ENCODE measurements at places on chromosomes 16 and 17.
A peak's percentile ranks its signal among the peaks of the same experiment; 100 is the strongest.

DNA sequence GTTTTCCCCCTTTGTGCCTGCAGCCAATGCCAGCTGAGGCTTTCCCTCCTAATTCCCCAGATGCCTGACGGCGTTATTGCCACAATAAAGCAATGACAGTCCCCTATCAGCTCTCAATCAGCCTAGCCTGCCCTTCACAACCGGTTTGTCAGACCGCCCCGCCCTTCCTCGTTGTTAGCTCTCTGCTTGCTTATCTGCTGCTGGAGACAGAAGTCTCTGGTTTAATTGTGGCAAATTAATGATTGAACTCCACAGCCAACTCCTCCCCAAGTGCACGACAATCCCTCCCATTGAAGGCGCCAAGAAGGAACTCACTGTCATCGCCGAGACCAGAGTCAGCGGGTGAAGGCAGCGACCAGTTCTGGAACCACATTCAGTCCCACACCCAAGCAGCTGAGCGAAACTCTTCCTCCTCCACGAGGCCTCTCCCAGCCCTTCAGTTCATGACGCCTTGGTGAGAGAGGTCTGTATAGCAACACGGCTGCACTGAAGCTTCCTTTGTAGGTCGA, 474.4 kb downstream of the SLC39A11 start:
- DNase-seq, result no peak

DNA sequence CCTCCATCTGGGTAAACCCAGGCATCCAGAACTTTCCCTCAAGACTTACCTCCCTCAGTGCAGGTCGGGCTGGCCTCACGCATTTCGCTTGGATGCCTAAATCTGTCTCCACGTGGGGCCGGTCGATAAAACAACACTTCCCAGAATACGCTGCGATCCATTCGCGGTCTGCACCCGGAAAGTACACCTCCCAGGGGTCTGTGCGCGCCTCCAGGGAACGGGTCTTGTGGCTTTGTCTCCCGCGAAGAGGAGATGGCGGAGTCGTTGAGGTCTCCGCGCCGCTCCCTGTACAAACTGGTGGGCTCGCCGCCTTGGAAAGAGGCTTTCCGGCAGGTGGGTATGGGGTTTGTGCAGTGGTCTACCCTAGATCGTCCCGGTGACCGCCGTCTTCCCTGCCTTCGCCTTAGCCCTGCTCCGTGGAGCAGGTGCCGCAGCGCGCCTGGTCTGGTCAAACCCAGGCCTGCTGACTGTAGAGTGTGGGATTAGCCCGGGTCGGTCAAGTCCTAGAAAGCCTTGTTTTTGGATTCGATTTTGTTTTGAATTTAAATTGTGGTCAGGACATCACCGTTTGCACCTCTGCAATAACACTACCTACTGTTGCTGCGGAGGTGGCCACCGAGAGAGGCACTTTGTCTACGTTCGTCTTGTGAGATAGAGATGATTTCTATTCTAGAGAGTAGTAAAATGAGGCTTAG, at the start of gene RPAIN:
TSS of gene RPAIN (plus strand) at position 224 of the 695 bp plus-strand sequence. CDS start at position 253, 29 bp downstream.
- DNase-seq, result peak; percentile 92

DNA sequence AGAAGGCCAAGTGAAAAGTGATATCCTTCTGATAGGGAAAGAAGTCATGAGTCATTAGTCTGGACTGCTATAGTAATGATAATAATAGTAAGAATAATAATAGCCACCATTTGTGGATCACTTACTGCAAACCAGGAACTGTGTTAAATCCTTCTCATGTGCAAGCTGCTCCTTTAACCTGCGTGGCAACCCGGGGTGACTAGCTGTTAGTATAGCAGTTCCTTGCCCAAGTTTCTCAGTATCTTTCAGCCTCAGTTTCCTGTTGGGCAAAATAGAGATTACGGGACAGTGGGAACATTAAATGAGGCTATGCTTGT, 129.5 kb downstream of the CDH13 start:
- DNase-seq, result no peak

GRCh38 chr16:21190599-21190998, 20.8 kb downstream of the ZP2 start:
- no peak for DNase-seq

GRCh38 chr16:13453938-13454553, 465.9 kb upstream of the ERCC4 start:
- DNase-seq, result no peak

- DNase-seq, result peak; percentile 65
These were observed 13.3 kb downstream of the SOCS1 start for GRCh38 chr16:11242658-11243057.

- peak; percentile 77 for DNase-seq
These were observed 5.2 kb downstream of the ASGR1 start for GRCh38 chr17:7173687-7174602.

- DNase-seq, result no peak
These were observed 73.7 kb downstream of the NETO2 start for GRCh38 chr16:47069841-47070584.

- DNase-seq, result no peak
These were observed 76.7 kb downstream of the RBFOX3 start for GRCh38 chr17:79534111-79534510.

- peak; percentile 88 for DNase-seq
These were observed at the start of gene BCL7C for GRCh38 chr16:30893744-30894539. BCL7C (minus strand) TSS chr16:30894077; CDS start chr16:30893944, 133 bp downstream.
